NCI-H146 (cell line): ENCODE measurements at places on chromosomes 4 and X.

DNA sequence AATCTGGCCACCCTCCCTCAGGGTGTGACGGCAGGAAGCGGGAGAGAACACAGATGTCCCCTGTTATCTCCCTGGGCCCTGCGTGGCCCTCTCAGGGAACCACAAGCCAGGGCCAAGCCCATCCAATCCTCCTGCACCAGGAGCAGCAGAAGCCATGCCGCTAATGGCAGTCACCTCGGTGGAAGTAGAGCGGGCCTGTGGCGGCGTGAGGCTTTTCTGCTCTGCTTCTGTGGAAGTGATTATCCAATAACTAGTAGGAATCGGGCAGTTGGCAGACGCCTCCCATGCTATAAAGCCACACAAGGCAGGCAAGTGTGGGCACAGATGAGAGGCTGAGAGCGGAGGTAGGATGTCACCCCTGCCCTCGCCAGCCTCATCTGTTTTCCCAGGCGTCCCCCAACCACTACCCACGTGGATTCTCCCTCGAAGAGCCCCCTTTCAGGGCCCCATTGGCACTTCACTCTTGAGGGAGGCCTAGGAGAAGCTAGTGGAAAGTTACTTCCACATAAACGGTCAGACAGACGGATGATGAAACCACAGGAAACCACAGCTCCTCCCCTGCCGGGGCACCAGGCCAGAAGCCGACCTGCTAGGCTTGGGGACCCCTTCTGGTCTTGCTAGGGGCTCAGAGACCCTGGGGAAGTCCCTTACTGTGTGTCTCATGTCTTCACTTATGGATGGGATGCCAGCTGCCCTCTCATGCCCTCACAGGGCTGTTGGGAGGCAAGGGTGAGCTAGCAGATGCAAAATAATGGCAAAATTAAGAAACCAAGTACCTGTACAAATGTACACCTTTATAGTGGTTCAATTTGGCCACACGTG is 18.8 kb upstream of the TMSB4X start:
- no peak for DNase-seq

GRCh38 chr4:96145601-96146000 is 305.7 kb downstream of the PDHA2 start:
- no peak for DNase-seq

GRCh38 chrX:68841251-68842049 is 12.6 kb downstream of the EFNB1 start:
- DNase-seq = peak; percentile 34

DNA sequence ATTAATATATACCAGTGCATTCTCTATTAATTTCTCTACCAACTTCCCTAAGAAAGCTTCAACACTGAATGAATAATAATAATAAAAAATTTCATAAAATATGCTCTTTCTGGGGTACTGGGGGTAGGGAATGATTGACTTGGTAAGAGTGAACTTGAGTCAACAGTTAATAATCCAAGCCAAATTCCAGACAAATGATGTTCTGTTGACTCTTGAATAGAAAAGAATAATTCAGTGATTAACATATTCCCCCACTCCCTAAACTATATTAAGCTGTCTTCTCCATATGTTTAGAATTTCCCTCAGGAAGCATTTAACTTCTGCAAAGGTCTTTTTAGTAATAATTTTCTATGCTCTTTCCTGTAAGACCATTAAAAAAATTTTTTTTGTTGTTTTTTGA is 12.3 kb downstream of the PGRMC2 start:
- DNase-seq = no peak

GRCh38 chrX:139297638-139298037 is 232.9 kb upstream of the F9 start:
- no peak for DNase-seq

GRCh38 chr4:86961605-86962295 is 26.9 kb downstream of the AFF1 start:
- no peak for DNase-seq

GRCh38 chr4:20127626-20128025 is 124.1 kb upstream of the SLIT2 start:
- DNase-seq = no peak

GRCh38 chr4:137545461-137545861 is 13.2 kb upstream of the PCDH18 start:
- DNase-seq = peak; percentile 54

DNA sequence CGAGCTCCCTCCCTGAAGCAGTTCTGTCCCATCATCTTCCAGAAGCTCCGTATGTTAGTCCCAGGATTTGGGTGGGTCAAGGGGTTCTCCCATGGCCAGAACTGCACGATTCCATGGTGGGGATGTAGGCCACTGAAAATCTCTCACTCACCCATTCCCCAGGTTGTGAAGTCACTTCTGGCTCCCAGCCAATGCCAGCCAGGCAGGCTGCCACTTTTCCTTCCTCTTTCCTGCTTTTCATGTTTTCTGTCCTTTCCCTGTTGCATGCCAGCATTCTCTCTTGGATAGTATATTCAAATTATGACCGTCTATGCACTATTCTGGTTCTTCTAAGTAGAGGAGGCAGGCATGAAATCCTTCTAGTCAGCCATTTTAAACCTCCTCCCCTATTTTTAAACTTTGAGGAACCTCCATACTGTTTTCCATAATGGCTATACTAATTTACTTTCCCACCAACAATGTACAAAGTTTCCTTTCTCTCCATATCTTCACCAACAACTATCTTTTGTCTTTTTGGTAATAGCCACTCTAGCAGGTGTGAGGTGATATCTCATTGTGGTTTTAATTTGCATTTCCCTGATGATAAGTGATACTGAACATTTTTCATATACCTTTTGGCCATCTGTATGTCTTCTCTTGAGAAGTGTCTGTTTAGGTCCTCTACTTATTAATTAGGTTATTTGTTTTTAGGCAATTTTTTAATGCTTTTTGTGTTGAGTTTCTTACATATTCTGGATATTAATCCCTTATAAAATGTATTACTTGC is 182.1 kb upstream of the TET2 start:
- DNase-seq = no peak

- no peak for DNase-seq
Measured at GRCh38 chr4:159594576-159594975, 491.7 kb downstream of the RAPGEF2 start.

DNA sequence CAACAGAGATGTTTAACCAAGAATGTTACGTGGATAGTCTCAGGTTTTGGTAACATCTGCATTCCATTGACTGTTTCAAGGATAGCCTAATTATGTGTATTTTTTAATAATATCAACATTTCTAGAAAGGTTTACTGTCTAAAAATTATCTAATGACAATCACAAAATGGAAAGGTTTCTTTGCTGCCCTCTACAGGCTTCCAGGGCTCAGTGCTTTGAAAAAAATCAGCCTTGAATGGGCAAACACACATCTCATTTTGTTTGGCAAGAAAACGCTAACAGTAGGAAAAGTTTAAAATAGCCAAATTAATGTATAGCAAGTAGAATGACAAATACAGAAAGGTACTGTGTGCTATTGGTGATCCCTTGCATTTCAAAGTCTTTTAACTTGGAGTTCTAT is 223.4 kb upstream of the PRPS2 start:
- DNase-seq = peak; percentile 12

DNA sequence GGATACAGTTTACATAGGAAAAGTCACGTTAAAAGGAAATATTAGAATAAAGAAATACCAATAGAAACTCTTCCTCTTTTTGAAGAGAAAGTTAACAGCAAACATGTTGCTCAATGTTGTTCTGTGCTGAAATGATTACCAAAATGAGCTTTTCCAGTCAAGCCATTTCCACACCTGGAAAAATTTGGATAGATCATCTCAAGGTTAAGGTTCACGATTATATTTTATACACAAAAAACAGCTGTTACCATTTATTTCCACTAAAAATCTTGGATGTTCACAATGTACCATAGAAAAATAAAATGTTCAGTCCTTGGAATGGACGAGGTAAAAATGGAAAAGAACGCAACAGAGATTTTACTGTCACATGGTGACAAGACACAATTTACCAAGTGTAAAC is 218.7 kb downstream of the SCFD2 start:
- DNase-seq = no peak

DNA sequence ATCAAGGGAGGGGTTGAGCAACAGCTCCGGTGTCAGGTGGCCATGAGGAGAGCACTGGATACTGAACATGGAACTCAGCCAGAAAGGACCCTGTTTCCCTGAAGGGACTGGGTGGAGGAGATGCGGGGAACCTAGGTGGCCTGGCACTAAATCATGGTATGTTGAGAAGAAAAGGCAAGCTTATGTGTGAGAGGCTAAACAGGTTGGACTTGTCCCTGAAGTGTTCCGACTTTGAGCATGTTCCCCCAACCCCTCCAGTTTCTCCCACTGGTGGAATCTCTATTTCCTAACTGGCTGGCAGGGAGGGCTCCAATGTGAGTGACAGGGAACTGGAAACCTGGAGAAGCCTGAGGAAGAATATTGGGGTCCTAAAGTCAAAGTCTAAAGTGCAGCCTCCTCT is 69.5 kb downstream of the PLAC1 start:
- DNase-seq = no peak

GRCh38 chr4:128385683-128386304 is 98.2 kb upstream of the PGRMC2 start:
- peak; percentile 57 for DNase-seq

- no peak for DNase-seq
Measured at GRCh38 chr4:168538632-168539031, 41.8 kb downstream of the PALLD start.

- DNase-seq = no peak
Measured at GRCh38 chr4:161554372-161554990, 609.3 kb downstream of the FSTL5 start.

DNA sequence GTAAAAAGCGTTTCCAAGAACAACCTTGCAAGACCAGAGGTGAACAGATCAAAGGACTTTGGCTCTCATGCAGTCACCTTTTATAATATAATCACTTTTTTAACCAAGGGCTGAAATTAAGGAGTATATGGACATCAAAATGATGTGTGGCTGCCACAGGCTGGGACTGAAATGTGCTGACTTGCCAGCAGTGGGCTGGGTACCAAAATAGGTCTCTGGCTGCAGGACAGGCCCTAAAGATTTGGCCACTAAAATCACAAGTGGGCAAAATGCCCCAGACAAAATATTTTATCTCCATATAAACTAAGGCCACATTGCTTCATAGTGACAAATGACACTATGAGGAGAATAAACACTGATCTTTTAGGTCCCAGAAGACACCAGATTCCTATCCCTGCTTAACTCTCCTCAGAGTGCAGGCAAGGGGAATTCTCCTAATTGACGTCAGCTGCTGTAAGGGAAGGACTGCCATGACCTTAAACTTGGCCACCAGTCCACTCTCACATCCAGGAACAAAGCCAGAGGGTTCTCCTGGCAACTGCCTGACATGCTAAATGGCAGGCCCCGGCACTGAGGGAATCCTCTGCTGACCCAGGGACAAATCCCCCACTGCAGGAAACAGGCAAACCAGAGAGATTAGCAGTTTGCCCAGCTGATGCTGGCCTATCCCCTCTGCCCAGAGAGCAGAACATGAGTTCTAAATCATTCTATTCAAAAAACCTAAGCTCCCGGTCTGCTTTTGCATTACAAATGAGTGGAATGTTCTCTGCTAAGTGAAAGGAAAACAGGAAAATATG is 155.8 kb downstream of the PPP3CA start:
- peak; percentile 9 for DNase-seq

DNA sequence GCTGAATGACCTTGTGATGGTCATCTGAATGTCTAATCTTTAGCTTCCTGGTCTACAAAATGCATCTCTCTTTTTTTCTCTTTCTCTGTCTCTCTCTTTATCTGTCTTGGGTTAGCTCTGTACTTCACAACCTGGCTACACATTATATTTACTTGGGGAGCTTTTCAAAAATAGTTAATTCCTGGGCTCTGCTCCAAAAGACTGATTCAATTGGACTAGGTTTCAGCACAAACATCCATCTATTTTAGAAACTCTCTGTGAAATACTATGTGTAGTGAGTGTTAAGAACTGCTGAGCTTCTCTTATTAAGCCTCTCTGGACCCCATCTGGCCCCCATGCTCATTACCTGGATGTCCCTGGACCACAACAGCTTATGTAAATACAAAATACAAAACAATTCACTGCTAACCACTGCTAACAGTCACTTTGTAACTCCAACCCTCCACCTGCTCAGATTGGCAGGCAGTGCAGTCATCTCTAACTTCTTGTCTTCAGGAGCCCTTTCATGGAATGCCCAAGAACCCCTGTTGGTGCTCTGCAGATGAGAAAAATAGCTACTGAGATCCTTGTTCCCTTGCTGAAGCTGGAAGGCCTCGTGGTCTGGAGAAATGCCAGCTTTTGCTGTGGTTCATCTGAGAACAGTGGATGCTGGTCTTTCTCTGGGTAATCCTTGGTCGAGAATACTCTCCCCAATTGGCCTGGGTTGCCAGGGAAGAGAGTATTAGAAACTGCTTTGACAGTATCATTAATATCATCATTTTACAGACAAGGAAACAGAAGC is 14.8 kb upstream of the BOD1L1 start:
- no peak for DNase-seq

DNA sequence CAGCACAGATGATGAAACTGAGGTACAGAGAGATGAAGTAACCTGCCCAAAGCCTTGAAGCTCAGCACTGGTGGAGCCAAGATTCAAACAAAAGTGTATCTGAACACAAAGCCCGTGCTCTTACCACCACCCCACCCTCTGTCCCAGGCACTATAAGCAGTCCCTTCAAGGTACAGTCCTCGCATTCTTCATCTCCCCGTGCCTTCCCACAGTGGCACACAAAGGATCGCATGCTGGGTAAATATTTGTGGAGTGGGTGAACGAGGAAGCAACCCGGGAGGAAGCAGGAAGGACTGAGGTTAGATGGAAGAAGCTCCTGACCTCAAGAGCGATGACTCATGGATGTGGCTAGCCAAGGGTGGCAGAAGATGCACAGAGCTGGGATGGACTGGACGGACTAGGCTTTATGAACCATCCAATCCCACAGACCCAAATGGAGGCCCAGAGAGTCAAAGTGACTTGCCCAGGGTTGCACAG is 18.4 kb downstream of the IQSEC2 start:
- no peak for DNase-seq

GRCh38 chr4:174496631-174497432 is 25.5 kb downstream of the HPGD start:
- no peak for DNase-seq

- no peak for DNase-seq
Measured at GRCh38 chr4:5927747-5928146, 34.9 kb upstream of the CRMP1 start.

- DNase-seq = no peak
Measured at GRCh38 chr4:167831855-167832254, 260.5 kb upstream of the ANXA10 start.

- DNase-seq = peak; percentile 20
Measured at GRCh38 chr4:1072830-1073446, 40.4 kb downstream of the RNF212 start.

GRCh38 chr4:40812856-40813255 is 63.1 kb downstream of the NSUN7 start:
- DNase-seq = no peak

GRCh38 chr4:94131212-94131611 is 76.5 kb upstream of the SMARCAD1 start:
- DNase-seq = no peak

DNA sequence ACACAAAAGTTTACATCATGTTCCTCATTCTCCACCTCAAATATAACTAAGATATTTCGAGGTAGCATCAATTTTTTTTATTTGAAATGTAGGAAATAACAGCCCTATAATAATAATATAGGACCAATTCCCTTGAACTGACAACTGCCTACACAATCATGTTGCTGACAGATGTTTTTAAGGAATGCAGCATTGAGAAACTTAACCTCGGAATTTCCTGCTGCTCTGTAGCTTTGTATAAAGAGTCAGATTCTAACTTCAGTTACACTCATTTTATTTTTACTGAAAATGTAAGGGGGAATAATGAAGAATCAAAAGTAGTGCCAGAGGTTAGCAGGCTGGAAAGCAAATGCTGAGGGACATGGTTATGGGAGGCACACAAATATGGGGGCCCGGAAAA is 235.8 kb downstream of the RBMX2 start:
- DNase-seq = no peak
